ENCODE measurements at places on chromosomes 2 and 18.

DNA sequence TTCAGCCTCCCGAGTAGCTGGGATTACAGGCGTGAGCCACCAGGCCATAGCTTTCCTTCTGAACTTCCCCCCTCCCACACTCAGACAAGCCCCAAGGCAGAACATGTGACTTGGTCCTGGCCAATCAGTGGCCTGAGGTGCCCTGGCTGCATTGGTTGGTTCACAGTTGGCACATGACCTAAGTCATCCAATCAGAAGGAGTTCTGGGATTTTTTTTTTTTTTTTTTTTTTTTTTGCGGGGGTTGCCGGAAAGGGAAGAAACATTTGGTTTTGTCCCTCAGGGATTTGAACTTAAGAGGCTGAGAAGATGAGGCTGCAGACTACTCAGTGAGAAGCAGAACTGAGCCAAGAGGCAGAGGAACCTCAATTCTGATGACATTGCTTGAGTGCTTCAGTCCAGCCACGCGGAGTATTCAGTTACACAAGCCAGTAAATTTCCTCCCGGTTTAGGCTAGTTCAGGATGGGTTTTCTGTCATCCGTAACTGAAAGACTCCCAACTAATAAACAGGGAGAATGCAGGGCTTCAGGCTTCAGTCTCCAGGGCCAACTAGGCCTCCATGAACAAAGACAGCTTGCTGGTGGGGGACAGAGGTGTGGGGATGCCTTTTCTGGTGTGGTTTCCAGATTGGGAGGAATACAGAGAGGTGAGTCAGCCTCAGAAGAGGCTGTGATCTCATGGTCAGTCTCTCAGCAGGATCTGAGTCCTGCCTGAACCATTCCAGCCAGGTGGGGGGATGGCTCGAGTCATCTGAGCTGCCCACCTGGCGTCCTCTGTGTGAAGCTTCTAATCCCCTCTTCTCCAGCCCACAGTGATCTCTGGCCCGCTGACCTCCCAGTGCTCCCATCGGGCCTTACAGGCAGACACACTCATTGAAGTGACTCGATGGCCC, 9.2 kb downstream of the PTMA start:
- peak; percentile 29 for DNase-seq

- no peak for DNase-seq
These were observed 81.6 kb upstream of the TMEM17 start for GRCh38 chr2:62587592-62587991.

DNA sequence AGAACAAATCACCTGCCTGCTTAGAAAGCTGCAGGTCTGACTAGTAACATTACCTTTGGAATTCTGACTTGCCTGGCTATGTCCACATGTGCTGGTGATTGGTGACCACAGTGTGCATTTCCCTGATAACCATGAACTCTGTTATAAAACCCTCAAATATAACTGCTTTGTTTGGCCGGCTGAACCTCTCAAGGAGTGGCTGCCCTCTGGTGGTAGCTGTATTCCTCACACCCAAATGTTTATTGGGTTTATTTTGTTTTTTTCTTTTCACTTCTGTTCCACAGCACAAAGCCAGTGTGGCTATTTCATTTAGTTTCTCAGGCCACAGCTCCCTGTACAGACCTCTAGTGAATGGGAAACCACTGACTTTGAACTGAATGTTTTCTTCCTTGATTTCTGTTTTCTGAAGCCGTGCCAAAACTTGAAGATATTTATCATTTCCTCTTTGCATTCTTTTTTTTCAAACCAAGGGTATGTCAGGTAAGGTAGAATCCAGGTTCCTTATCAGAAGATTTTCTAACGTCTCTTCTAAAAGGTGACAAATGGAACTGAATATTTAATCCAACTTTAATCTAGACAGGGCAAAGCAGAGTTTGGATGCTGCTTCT, 549.0 kb upstream of the VRK2 start:
- DNase-seq, result no peak

DNA sequence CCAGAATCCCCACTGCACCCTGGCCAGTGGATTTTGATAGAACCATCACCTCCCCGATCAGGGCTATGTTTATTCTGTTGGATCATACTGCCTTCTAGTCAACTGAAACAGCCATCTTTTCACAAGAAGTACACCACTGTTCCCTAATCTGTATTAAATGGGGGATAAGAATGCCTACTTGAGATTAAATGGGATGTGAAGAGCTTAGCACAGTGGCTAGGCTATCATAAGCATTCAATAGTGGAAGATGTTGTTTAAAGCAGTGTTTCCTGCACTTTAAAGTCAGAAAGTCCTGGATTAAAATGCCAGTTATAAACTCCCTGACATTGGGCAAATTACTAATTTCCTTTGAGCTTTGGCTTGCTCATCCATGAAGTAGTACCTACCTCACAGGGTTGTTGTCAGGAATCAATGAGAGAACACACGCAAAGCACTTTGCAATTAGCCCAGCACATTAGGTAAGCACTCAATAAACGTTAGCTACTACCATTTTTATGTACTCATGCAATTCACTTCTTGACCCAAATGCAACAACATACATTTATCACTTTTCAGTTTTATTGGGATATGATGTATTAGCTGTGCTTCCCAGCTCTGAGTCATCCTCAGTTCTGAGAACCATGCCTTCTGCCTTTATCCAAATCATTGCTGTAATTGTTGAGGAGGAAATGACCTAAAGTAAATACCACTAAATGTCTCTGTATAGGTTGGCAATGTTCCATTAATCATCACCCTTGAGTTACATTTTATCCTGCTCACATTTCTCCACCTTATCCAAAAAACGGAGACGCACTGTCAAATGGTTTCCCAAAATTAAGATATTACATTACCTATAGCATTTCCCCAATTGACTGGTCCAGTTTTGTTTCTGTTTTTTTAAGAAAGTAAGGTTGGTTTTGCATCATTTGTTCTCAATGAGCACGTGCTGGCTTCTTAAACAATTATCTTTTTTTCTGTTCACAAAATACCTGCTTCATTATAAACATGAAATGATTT, 2.1 kb downstream of the TMEM247 start:
- DNase-seq, result no peak

- DNase-seq, result no peak
These were observed 32.3 kb downstream of the STEAP3 start for GRCh38 chr2:119255760-119256581.

- DNase-seq, result no peak
These were observed 11.1 kb downstream of the EVA1A start for GRCh38 chr2:75549401-75550253.

GRCh38 chr2:151374436-151374835, 17.0 kb downstream of the TNFAIP6 start:
- no peak for DNase-seq

- no peak for DNase-seq
These were observed 162.7 kb upstream of the NT5C1B start for GRCh38 chr2:18752022-18752493.

DNA sequence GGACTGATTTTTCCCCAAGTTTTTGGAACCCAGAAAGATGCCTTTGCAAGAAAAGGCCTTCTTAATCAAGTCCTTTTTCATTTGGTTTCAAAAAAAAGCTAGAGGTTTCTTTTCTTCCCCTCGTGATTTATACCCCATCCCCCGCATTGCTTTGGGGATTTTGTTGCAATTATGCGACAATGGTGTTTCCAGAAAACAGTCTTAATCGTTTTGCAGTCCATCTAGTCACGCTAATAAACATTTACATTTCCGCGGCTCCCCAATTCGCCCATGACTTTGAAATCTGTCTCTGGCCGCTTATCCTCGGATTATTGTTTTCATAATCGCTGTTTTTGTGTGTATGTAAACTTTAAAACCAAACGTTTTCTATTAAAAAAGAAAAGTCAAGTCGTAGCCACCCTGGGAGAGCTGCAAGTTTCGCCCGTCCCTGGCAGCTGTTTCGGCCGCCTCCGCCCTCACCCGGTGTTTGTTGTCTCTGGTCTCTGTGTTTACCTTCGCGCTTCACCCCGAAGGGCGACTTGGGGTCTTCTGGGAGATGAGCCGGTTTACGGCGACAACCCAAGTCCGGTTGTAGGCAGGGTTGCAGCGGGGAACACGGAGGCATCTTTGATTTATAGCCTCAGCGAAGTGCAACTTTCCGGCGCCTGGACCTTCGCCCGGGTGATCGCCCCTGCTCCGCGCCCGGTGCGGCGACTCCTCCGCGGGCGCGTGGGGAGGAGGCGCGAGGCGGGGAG, 667 bp downstream of the SP9 start:
- DNase-seq, result no peak

DNA sequence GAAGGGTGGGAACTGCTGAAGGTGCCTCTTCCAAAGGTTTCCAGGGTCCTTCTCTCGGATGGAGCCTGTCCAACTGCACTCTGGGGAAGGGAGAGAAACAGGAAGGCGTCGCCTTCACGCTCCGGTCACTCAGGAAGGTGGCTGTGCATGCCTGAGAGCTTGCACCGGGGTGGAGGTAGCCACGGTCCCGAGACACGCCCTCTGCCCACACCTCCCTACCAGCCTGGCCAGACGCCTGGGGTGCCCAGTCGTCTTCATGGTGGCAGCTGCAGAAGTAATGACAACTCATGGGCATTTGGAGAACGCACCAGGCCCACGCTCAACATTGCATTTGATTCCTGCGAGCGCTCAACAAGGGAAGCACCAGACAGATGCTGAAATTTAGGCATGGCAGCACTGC, 59.9 kb downstream of the ADNP2 start:
- no peak for DNase-seq

GRCh38 chr2:88815282-88815681, 123.8 kb downstream of the RPIA start:
- DNase-seq, result no peak

DNA sequence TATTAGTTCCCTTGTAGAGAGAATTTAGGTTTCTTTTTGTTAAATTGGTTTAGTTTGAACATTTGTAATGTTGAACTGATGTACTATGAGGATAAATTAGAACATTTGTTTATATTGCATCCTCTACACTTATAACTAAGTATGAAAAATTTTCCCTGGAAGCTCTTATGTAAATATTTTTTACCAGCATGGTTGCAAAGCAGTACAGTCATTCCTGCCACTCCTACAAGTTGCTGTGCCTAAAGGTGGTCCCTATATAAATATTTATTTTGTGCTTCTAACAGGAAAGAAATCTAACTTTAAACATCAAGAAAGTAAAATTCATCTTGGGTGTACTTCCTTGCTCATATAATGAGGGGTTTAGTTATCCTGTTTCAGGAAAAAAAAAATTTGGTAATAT, 14.2 kb downstream of the TWSG1 start:
- DNase-seq, result no peak

DNA sequence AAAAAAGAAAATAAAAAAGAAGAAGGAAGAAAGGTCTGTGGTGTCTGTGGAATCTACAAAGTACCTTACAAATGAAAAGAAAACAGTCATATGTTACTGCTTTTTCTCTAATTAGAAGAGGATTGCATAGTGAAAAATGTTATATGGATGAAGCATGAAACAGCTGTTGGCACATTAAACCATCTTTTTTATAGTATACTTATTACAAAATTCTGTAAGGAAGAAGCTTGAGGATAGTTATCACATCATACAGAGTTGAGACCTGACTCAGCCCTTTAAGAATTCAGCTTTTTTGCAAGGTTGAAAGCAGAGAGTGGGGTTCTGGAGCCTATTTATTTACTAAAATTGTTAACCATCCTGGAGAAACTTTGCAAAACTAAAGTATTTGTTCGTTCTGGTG, 222.7 kb downstream of the PHLPP1 start:
- no peak for DNase-seq

- no peak for DNase-seq
These were observed 136.8 kb downstream of the RDH14 start for GRCh38 chr2:18423636-18424035.

- no peak for DNase-seq
These were observed 197.0 kb downstream of the MYT1L start for GRCh38 chr2:2134037-2134436.

DNA sequence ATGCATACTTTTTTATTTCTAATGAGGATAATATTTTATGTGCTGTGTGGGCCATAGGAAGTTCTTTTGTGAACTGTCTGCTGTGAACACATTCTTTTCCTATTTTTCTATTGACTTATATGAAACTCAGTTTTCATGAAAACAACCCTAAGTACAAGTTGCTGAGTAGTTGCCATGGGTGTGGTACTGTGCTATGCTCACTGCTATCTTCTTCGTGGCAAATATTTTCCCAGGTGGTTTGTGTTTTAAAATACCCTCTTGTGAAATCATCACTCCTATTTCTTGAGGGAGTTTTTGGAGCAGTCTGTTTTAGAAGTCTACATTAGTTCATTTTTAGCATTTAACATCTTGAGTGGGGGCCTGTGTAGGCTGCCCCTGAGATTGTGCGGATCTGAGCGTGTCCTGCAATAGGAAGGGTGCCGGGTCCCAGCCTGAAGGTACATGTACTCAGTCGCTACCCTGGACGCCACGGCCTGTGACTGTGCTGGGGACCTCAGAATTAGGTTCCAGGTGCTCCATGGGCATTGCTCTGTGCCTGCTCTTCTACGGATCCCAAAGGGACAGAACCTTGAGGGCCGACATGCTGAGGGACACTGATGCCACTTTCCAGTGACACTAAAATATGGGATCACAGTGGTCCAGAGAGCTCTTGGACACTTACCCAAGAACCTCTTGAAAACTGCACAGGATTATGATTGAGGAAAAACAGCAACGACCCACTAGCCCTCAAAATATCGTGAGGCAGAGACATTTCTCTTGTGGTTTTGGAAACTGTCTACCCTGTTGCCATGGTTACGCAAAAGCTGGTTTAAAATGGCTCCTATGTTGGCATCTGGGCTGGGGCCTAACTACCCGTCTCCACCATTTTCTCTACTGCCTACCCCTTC, 480.4 kb downstream of the TGIF1 start:
- DNase-seq, result no peak

DNA sequence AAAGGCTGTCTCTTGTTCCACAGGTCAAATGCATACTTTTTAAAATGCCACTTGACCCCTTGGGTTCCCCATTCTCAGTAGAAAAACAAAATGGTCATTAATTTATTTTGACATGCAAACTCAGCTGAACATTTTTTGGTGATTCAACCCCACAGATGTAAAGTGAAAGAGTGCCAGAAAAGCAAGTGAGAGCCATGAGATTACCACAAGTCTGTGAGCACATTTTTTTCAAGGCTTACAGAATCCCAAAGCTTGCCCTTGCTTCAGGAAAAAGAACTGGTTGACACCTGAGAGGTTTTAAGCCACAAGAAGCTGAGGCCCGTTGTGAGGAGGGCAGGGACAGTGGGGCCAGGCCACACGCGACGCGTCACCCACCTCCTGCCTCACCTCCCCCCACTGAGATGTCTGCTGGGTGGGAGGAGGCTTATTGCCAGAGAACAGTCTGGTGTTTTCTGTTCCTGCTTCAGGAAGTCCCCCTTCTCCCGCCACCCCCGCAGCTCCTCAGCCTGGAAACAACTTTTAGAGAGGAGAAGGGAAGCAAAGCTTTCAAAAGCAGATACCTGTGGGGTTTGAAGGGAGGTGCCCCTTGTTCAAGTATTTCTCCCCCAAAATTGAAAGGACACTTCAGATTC, 70.4 kb upstream of the CYP1B1 start:
- DNase-seq, result no peak

GRCh38 chr2:16745466-16745865, 79.8 kb upstream of the CYRIA start:
- DNase-seq, result no peak

DNA sequence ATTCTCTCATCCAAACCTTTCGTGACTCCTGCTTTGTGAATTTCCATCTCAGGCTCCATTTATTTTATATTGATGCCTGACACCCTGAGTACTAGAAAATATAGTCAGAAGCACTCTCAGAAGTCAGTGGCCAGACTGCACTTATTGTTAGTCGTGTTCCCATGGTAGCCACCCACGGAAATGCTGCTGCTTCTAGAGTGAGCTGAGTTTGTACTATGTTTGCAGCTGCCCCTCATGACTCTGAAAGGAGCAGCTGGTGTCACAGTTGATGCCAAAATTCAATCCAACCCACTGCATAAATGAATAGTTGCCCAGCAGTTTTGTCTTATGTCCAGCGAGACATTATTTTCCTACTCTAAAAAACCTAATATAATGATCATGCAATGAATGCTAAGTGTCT, 265.2 kb upstream of the SPHKAP start:
- no peak for DNase-seq

GRCh38 chr18:53551868-53552426, 672.5 kb downstream of the MBD2 start:
- DNase-seq, result no peak

Data from stimulated activated CD4-positive, alpha-beta T cell treated with anti-CD3 and anti-CD28 coated beads, Interleukin-12 subunit alpha, Interleukin-12 subunit beta, amount 100 ng/mL, for 24 hours (primary cell).